ENCODE measurements at places on chromosomes 13 and 19.

- no peak for DNase-seq
These were observed 85.9 kb downstream of the MBNL2 start for GRCh38 chr13:97307882-97308624.

DNA sequence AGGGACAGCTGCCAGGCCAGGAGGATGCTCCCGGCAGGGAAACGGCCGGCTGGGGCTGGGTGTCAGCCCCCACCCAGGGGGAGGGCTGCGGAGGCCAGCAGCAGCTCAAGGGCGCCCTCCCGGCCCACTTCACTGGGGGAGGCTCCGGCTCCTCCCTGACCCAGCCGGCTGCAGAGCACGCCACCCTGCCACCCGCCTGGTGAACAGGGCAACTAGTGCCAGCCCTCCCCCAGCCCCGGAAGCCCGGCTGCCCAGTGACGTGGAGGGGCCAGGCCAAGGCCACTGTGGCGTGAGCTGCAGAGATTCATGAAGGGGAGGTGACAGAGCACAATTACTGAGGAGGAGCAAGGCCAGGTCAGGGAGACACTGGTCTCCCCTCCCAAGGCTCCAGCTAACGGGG lies 14.7 kb downstream of the REXO1 start:
- no peak for DNase-seq

GRCh38 chr13:91922969-91923592 lies 524.7 kb downstream of the GPC5 start:
- DNase-seq: no peak

- DNase-seq: no peak
These were observed 3.5 kb upstream of the SLITRK5 start for GRCh38 chr13:87667686-87668085.

- DNase-seq: no peak
These were observed 7.0 kb downstream of the SOX21 start for GRCh38 chr13:94705081-94706030.

GRCh38 chr13:112172641-112173251 lies 105.8 kb downstream of the SOX1 start:
- DNase-seq: no peak

DNA sequence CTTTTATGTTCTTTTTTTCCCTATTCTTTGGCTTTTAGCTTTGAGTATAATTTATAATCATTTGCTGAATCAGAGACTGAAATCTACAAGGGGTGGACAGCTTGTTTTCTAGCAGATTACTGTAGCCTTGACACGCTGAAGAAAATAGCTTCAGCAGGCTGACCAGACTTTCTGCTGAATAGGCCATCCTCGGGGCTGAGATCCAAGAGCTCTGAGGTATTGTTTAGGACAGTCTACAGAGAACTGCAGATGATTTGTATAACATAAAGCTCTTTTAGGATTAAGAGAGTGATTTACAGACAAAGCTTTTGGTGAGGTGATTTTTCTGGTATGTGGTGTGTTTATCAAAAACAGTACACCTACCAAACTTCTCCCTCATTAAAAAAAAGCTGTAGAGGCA lies 16.8 kb downstream of the POLR1D start:
- DNase-seq: no peak

DNA sequence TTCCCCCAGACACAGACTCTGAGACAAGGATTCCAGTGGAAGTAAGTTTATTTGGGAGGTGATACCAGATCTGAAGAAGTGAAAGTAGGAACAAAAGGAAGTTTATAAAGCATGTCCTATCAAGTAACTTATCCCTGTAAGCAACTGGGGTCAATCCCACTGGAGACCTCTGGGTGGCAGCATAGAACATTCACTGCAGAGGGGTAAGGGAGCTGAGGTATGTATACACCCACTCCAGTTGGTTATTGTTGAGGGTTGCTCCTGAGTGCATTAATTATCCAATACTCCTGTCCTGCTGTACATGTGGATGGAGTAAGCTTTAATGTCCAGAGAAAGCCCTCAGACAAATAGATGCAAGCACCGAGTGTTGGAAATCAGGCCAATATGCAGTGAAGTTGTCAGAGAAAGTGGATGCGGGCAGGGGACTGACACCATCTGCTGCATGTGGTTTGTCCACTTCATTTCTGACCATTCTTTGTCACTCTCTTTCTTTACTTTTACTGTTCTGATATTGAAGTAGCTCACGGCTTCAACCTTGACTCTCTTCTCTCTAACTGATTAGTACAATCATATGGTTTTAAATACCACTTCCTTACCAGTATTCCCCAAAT lies 46.7 kb downstream of the NOTCH3 start:
- no peak for DNase-seq

GRCh38 chr19:18558604-18559003 lies 934 bp downstream of the KXD1 start:
- no peak for DNase-seq

DNA sequence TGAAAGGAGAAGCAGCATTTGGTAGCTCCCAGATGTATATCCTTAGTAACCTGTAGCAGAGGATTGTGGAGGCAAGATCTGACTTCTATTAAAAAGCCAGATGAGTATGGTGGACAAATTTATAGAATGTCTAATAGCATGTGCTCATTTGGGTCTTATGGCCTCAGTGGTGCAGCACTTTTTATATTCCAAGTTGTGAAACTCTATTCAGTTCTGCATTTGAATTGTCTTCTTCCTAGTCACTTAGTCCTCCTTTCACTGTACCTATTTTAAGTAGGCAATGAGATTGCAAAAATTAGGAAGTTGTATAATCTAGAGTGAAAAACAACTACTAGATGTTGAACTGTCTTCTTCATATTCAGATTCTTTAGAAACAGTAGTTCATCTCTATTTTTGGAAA lies 412.5 kb upstream of the PCDH9 start:
- no peak for DNase-seq

DNA sequence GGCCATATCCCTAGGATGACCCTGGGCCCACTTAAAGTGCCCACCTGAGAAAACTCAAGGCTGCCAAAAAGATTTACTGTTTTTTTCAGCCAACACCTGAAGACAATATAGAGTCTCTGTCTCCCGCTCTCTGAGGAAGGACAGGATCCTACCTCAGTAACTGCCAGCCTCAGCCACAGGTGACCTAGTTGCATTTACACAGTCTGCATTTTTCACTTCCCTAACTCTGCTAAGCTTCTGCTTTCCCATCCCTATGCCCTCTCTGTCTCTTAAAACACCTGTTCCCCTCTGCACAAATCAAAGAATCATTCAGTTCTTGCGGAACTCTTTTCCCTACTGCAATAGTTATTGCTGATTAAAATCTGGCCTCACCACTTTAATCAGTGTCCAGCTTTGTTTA lies 609.5 kb downstream of the UQCRFS1 start:
- no peak for DNase-seq

GRCh38 chr19:34274827-34275625 lies 20.7 kb downstream of the GARRE1 start:
- no peak for DNase-seq

All from stimulated activated CD8-positive, alpha-beta memory T cell treated with anti-CD3 and anti-CD28 coated beads, Interleukin-2, amount 100 ng/mL, for 1 hour (primary cell).